ENCODE measurements at places on chromosomes 5 and 9.

DNA sequence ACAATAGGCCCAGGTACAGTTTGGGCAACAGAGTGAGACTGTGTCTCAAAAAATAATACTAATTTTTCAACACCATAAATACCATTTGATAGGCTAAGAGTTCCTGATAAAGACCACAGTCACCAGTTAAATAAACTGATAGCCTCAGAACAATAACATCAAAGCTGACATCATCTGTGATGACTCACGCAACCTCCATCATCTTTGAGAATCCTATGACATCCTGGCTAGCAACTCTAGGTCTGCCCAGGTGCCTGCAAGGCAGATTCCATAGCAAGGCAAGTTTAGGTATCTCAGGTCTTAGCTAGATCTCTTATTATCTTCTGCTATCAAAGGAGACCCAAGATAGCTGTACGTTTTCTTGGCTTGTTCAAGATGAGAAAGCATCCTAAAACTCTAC, 30.5 kb upstream of the UBAP2 start:
- no peak for DNase-seq

DNA sequence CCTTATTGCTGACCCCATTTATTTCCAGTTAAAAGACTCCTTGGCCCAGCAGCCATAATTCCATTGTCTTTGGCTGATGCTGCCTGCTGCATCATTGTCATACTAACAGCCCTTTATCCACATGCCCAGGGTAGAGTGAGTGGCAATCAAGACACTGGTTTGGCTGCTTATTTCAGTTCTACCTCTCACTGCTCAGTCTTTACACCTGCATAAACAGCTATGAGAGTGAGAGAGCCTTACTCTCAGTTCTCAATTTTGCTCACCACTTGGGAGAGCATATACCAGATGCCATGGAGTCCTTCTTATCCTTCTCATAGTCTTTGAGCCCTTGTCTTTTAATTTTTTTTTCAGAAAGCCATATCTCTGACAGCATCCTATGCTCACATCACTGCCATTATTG, 596.9 kb upstream of the CYLC2 start:
- DNase-seq = no peak

DNA sequence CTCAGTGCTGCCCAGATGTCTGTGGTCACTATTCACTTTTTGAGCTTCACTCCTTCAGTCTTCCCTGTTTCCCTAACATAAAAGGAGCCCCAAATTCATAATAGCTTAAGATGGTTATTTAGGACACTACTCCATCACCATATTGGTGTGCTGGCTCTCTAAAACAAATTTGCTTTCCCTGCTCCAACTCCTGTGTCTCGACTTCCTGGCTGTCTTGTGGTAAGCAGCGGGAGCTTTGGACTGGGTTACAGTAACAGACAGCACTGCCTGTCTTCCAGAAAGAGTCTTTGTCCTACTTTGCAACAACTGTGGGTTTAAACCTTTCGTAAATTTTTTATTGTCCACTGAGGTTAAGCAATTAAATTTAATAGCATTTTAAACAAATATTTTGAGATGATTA, 389.4 kb downstream of the CDH9 start:
- DNase-seq = no peak

DNA sequence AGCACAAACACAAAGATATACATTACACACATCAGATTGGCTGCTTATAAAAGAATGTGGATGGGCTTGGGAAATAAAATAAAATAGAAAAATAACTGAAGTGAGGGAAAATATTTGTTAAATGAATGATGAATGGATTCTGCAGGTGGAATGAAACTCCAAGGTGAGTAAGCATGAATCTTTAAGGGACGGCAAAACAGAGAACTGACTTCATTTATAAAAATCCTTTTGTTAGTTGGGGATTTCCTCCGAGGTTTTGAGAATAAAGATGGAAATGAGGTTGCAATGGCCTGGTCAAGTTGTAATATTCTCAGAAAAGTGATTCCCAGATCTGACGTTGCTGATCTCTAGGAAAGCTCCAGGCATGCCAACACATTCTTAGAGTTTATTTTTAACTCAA, 20.9 kb upstream of the SEMA6A start:
- DNase-seq = no peak

DNA sequence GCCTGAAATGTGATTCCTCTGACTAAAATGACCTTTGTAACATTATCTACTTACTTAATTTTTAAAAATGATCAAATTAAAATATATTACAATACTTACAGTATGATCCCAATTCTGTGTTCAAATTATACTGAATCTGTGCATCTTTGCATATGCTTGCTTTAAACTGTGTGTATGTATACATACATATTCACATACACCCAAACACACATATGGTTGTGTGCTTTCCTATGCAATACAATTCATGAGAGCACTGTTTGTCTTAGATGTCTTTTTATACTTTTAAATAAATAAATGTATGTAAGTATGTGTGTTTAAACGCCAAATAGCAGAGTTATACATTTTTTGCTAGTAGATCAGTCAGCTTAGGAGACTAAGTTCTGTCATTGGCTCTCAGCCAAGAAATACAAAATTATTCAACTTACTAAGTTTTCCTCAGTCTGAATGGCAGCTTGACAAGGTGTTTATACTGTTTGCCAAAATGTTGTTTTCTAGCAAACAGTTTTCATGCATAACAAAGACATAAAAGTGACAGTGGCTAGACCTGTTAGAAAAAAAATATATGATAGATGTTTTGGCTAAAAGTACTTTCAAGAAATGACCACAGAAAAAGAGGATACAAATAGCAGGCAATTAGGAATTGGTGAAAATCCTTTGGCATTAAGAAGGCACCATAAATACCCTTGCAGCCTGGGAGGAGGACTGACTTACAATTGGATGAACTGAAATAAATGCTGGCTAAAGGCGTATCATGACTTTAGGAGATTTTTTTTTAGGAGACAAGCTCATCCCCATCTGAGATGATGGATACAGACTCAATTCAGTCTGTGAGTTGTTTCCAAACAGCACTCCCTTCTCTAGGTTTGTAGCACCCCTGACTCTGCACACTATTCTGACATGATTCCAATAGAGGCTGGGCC, 7.9 kb downstream of the TICAM2 start:
- no peak for DNase-seq

DNA sequence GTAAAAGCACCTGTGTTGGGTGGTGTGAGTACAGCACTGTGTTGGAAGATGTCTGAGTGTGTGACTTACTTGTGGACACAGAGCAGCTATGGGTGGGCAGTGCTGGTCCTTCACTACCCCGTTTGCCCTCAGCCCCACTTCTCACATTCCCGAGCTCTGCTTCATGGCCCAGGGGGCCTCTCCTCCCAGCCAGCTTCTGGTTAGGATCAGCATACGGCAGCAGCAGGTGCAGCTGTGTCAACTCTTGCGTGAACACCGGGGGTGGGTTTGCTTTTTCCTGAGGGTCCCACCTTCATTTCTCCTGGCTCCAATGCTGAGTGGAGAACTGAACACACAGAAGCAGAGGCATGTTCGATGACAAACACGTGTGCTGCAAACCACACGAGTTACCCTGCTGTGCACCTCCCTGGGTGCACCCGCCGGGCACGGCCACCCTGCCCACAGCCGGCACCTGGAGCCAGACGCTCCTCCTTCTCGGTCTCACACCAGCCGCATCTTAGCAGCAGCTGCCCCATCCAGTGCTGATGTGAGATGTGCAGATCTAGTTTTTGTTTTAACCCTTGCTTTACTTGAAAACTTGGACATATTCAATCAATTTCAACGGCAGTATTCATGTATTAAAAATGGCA, 14.9 kb upstream of the SLC6A3 start:
- DNase-seq = no peak

DNA sequence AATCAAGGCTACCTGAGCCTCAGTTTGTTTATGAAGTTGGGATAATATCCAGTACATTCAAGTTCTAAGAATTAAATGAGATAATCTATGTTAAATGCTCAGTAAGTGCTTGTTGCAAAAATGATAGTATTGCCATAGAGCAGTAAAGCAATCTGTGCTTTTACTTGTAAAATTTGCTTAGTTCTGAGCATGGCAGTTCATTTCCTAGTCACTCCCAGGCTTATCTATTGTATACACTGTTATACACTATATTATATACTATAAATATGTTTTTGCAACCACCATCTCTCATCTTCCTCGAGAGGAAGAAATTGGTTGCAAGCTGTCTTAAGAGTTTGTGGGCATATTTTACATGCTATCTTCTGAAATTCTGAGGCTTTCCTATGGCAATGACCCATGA, 63.4 kb downstream of the MTREX start:
- no peak for DNase-seq

GRCh38 chr9:133257465-133257956, 17.5 kb downstream of the ABO start:
- DNase-seq = no peak

- DNase-seq = no peak
Measured at GRCh38 chr9:97604901-97605645, 28.1 kb downstream of the TSTD2 start.

GRCh38 chr9:31023847-31024246, 1360.6 kb upstream of the ACO1 start:
- no peak for DNase-seq

- no peak for DNase-seq
Measured at GRCh38 chr5:132658381-132659302, 669 bp downstream of the IL13 start.

- peak; percentile 66 for DNase-seq
Measured at GRCh38 chr5:1347571-1347970, 2.7 kb upstream of the CLPTM1L start.

DNA sequence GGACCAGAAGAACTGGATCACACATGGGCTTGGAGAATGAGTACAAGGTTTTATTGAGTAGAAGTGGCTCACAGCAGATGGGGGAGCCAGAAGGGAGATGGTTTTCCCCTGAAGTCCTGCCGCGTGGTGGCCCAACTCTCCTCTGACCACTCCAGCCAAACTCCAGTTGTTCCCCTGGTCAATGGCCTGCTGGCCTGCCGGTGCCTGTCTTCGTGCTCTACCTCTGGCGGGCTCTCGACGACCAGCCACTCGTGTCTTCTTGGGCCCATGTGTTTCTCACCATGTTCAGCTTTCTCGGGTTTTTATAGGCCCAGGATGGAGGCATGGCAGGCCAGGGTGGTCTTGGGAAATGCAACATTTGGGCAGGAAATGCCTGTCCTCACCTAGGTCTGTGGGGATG, 519.6 kb downstream of the CYLC2 start:
- DNase-seq = no peak

Data from spleen (tissue), 13 donors.